ENCODE measurements at places on chromosomes 6 and 20. TPM values are rescaled to one million over a fixed set of nuclear protein-coding genes. Genes with fewer than 3 reads are reported as not detected.

Gene DNAJC5
- 41.9 TPM for total RNA-seq

DNA sequence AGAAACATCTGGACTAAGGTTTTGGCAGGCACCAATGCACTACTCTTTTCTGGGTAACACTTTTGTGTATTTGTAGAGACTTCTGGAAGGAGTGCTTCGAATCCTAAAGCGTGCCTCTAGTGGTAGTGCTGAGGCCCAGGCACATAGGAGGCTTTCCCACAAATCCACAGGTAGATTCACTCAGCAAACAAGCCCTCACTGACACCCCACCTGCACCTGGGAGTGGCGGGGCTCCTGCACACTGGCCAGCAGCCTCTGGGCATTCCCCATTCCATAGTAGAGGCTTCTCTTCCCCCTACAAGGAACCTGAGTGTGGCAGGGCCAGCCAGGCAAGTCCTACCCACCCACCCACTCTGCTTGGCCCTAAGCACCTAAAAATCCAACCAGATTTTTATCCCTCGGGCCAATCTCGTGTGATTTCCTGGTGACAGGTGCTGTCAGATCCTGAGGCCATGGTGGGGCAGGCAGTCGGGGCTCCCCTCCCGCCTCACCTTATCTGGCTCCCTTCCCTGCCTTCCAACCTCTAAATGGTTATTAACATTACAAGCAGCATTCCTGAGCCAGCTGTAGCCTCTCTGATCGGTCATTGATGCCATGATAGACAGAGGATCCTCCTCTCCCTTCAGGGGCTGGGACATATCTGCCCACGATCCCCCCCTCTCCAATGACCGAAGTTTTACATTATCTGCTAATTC lies 82.4 kb downstream of the SLC2A10 start:
- no peak for DNase-seq

DNA sequence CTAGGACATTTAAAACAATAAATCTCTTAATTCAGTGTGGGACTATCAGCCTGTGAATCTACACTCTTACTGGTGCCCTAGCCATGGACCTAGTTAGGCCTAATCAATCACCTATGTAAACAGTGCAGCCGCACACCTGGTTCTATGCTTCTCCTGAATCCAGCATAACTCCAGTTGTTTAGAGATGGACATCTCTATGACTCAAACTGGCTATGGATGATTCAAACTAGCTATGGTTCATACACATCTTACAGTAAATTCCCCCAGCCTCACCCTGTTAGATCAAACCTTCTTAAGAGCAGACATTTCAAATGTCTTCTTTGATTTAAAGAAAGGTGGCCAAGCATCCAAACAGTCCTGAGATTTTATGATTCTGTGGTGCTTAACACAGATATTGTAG lies 34.7 kb downstream of the SLC35B3 start:
- no peak for DNase-seq

DNA sequence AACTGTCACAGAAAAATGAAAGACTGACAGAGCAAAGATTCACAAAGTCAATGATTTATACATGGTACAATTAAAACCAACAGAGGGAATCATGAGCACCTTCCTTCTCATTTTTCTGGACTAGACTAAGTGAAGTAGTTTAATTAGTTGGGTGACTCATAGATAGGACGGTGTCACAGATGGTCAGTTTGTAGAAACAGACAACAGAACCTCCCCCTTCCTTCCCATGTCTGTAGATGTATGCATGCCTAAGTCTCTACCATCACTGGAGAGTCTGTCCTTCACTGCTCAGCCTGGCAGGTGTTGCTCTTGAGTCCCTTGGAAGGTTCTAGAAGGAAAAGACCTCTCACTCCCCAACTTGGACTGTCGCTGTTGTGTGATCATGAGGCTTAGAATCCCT lies 75.4 kb upstream of the EEF1E1 start:
- DNase-seq: no peak

GRCh38 chr20:7866285-7866684 lies 74.0 kb downstream of the HAO1 start:
- no peak for DNase-seq

DNA sequence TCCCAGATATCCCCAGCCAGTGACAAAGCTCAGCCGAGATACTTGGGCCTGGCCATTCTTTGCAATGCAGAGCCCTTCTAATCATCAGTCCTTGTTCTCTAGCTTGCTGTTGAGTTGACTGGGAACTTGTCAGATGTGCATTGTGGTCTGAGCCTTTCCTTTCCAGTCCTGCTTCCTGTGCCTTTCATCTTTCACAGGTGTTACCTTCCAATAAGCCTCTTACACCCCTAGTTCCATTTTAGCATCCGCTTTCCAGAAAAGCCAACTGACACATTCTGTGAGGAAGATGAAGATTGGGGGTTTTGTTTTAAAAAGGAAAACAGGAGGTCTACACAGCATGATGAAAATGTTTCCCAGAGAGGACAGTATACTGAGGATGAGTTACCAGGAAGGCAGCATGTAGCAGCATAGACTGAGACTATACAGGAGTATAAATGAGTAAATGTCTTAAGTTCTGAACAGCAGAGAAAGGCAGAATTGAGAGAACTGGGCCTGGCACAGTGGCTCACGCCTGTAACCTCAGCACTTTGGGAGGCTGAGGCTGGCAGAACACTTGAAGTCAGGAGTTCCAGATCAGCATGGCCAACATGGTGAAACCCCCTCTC lies 5.6 kb upstream of the CEP85L start:
- peak; percentile 25 for DNase-seq

- no peak for DNase-seq
These were observed 130.9 kb upstream of the DEFB112 start for GRCh38 chr6:50180646-50181045.

DNA sequence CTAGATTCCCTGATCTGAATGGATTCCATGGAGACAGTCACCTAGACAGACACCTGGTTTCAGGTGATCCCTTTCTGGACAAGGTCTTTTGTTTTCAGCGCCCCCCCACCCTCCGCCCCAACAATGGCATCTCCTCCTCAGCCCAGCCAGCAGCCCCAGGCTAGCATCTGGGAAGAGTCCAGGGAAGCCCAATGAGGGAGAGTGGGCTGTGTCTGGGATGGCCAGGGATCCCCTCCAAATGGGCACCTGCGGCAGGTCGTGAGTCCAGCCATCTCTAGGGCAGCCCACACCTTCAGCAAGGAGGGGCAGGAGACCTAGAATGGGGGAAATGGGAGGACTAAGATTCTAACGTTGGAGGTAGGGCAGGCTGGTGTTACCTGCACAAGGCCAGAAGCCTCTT lies 1.2 kb upstream of the SLC24A3 start:
- DNase-seq: no peak

- DNase-seq: no peak
These were observed 45.4 kb downstream of the FIG4 start for GRCh38 chr6:109736273-109737025.

- no peak for DNase-seq
These were observed 180.2 kb upstream of the CCN2 start for GRCh38 chr6:132131351-132131750.

Gene LAMP5
- total RNA-seq: not detected

Gene SLC17A2
- total RNA-seq: 0.50 TPM

DNA sequence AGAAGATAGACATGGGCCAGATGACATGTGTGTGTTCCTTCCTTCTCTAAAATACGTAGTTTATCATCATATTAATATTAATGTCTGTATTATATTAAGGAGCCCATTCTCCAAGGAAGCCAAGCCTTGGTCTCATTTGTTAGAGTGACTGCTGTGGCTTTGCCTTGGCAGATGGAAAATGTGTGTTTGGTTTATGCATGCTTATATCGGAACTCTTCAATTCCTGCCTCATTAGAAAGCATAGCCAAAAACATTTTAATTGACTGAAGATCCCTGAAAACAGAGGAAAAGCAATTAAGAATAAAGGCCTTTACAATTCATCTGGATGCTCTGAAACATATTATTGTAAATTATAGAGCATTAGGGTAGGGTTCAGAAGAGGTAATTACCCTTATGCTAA lies 106.4 kb downstream of the COL9A1 start:
- DNase-seq: no peak

GRCh38 chr6:123629258-123629941 lies 7.3 kb downstream of the TRDN start:
- no peak for DNase-seq

Gene TAP2
- 118 TPM for total RNA-seq

Gene BLCAP
- 21.0 TPM for total RNA-seq

GRCh38 chr20:32737371-32738223 lies 5.7 kb downstream of the COMMD7 start:
- peak; percentile 56 for DNase-seq

Gene SPDEF
- 0.80 TPM for total RNA-seq

GRCh38 chr6:391559-392440 lies at the start of gene IRF4:
Gene IRF4, plus strand, starts transcription at chr6:391752. Its CDS starts 1,401 bp downstream, at chr6:393153.
- DNase-seq: peak; percentile 82

Gene ROS1
- total RNA-seq: not detected

DNA sequence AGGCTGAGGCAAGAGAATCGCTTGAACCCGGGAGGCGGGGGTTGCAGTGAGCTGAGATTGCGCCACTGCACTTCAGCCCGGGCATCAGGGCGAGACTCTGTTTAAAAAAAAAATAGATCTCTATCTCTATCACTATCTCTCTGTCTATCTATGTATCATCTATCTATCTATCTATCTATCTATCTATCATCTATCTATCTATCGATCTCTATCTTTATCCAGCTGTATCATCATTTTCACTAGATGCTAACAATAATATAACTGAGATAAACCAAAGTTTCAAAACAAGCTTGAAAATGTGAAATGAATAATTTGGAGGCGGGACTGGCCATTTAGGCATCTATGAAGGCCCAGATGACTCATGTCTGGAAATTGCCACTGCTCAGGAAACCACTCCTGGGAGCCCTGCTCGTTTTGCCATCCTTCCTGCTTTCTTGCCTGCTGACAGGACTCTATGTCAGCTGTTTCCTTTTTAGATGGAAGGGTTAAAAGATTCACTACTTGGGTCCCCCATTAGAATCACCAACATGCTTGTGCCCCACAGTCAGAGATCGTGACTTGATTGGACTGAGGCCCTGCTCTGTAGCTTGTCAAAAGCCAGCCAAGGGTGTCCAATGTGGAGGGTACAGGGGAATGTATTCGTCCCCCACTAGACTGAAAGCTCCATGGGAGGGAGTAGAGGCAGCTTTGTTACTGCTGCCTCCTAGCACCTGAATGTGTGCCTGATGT lies 61.7 kb downstream of the UTRN start:
- no peak for DNase-seq

- DNase-seq: no peak
These were observed 99.0 kb upstream of the TAB2 start for GRCh38 chr6:149218471-149218870.

GRCh38 chr20:37317316-37317715 lies 27.9 kb downstream of the MANBAL start:
- no peak for DNase-seq

DNA sequence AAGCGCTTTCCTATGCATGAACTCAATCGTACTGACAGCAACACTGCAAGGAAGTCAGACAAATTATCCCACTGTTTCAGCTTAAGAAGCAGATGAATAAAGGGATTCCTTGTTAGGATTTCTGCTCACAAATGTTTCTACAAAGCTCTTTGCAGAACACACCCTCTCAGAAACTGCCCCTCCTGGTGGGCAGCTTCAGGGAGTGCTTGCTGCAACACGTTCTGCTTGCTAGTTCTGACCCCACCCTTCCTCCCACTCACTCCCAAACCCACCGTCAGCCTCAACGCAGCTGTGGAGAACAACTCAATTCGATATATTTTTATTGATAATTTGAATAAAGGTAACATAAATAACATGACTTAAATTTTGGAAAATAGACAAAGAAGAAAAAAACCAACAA lies 250.8 kb upstream of the PRDM1 start:
- no peak for DNase-seq

Gene CTAGE9
- not detected for total RNA-seq

Gene DYNLT2
- total RNA-seq: 2.6 TPM

DNA sequence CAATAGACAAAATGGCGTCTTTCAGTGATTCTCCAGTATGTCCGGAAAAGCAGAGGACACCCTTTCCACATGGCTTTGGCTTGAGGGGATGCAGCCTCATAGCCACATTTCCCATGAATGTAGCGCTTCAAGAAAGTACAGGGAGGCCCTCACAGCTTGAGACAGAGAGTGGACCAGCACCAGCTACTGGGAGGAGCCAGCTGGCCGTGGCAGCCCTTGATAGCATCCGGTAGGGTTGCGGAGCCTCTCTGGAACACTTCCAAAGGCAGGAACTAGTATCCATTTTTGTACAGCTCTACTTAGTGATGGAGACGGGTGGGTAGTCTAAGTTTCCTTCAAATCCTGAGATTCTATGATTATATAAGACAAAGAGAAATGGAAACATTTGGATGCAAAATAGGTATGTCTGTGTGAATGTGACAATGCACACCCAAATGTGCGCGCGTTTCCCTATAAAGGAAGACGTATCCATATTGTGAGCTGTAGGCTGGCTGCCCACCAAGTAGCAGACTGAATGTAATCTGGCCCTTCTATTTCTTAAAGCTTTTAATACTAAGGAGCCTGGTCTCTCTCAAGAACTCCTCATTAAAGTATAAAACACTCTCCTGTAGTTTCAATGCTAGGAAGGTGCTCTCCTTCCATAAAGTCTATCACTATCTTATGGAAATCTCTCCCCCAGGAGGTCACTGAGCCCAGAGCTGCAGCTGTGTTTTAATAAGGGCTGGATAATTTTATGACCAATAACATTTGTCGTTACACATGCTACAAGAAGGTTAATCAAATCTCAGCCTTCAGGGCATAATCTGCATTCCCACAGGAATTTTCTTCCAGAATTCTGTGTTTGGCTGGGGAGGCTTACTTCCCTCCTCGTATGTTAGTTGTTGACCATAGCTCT lies 74.0 kb downstream of the SOBP start:
- DNase-seq: no peak

Gene MOXD1
- not detected for total RNA-seq

GRCh38 chr6:68726992-68727391 lies 91.9 kb downstream of the ADGRB3 start:
- no peak for DNase-seq

DNA sequence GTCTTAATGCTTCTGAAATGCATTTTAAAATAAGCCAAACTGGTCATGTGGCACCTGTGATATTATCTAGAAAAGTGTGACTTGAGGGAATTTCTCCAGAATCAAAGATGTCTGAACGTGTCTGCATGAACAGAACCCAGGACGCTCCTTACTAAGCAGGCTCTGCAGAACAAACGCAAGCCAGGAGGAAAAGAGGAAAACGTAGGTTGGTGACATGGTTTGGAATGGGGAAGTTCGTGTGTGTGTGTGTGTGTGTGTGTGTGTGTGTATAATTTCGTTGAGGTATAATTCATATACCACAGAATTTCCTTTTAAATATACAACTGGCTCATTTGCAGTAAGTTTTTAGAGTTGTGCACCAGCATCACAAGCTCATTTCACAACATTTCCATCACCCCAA lies 200.5 kb upstream of the FOXQ1 start:
- no peak for DNase-seq

Gene FKBP1C
- total RNA-seq: not detected

Measured in activated naive CD4-positive, alpha-beta T cell treated with anti-CD3 and anti-CD28 coated beads, Interleukin-2, amount 50 U/mL, for 72 hours (primary cell).